Progenitor cell of endocrine pancreas (in vitro differentiated cells): ENCODE measurements at places on chromosomes 4 and X.

DNA sequence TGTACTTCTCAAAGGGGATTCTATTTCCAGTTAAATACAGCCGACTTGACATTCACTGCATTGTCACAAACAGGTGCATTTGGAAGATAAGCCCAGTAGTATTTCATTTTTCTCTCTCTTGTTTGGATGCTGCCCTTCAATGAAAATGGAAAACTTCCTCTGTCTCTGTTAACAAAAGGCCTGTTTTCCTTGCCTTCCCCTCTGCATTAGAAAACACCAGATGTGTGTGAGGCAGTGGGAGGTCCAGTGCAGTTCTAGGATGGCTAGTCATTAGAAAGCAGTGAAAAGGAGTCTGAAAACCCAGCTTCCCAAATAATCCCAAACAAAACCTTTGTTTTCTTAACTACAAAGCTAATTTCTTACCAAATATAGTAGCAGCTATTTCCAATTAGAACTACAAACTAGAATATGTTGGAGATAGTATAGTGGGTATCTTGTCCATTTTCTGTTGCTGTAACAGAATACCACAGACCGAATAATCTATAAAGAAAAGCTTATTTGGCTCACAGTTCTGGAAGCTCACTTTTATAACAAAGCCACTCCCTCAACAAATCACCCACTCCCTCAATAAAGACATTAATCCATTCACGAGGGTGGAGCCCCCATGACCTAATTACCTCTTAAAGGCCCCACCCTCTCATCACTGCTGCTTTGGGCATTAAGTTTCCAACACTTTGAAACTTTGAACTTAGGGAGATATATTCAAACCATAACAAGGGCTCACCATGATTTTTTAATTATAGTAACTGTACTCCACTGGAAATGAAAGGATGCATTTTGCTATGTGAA lies 452.1 kb upstream of the RPS6KA3 start:
- DNase-seq, result no peak

DNA sequence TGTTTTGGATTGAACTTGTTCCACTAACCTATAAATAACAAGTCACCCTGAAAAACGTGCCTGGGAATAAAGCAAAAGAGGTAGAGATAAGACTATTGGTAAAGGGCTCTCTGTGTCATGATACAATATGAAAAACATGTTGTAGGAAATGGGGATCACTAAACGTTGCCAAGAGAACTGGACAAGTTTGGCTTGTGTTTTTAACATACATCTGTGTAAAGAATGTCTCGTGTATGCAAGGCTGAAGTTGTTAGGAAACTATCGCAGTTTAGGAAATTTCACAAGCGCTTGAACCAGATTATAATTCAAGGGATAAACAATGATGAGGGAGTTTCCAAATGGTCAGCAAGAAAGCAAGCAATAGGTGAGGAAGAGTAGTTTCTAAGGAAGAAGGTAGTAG lies 655.8 kb downstream of the PCDH7 start:
- DNase-seq, result no peak

DNA sequence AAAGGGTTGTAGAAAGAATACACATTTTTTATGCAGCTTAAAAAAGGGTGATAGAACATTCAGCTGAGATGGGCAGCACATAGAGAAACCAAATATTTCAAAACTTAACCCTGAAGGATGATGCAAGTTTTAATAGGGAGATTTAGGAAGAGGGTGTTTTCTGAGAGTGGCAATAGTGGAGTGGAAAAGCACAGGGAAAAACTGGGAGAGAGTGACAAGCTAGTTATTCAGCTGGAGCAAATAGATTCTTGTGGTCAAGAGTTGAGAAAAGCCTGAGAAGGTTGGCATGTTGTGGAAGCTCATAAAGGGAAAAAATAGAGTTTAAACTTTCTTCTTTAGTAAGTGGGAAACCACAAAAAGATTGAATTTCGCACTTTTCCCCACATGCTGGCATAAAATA lies 359.6 kb upstream of the PITX2 start:
- DNase-seq, result no peak

GRCh38 chr4:12861422-12861821 lies 622.7 kb downstream of the RAB28 start:
- DNase-seq, result no peak

DNA sequence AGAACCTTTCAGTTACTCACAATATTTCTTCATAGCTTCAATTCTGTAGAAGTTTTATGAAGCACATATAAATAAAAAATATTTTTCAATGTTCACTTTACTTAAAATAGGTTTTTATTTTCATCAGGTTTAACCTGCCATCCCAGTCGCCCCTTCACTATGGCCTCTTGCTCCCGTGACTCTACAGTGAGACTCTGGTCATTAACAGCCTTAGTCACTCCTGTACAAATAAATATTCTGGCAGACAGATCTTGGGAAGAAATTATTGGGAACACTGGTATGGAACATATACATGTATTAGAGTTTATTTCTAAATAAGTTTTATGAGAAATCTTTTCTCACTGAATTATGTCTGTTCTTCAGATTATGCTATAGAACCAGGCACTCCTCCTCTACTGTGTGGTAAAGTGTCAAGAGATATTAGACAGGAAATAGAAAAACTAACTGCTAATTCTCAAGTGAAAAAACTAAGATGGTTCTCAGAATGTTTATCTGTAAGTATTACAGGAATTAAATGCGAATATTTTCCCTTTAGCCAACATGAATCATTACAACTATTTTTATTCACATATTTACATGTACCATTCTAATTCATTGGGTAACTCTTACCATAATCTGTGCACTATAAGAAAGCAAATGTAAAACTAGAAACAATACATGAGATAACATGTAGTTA lies 45.6 kb downstream of the SPATA4 start:
- DNase-seq, result no peak

GRCh38 chr4:148530114-148530513 lies 87.9 kb upstream of the NR3C2 start:
- no peak for DNase-seq

DNA sequence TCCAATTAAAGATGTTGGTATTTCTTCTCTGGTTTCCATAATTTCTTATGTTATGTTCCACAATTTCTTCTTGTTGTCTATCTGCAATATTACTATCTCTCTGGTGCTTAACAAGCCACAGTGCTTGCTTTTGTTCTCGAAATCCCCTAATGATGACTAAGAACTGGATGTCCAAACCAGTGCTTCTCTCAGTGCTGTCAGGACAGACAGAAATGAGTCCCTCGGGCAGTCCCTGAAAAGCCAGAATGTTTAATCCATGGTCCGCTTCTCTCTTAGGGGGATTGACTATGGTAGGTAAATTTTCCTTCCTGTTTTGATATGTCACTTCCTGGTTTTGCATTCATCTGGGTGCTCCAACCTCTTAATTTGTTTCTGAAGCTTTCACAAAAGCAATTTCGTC lies 321.6 kb upstream of the PCDH10 start:
- DNase-seq, result no peak

- DNase-seq, result no peak
Observed at GRCh38 chr4:45621971-45622370, 501.9 kb downstream of the GABRG1 start.
